Stimulated activated CD8-positive, alpha-beta memory T cell treated with anti-CD3 and anti-CD28 coated beads, Interleukin-7, amount 100 ng/mL, for 24 hours (primary cell): ENCODE measurements at places on chromosomes 1 and 21.

DNA sequence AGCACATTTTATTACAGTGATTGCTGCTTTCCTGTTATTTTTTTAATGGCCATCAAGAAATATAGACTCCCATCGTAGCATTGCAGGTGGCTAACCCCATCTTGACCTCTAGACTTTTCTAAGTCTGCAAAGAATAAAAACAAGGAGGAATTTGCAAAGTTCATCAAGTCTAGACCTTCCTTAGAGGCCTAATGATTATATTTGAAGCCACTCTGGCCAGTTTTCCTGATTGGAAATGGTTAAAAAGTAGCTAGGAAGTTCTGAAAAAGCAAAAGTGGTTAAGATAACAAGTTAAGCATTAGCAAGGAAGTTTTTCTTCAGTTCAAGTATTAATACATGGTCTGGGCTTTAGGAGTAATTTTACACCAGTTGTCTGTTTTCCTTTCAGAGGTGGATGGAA is 16.7 kb upstream of the KCNJ15 start:
- no peak for DNase-seq

GRCh38 chr1:244758708-244759107 is 76.8 kb upstream of the COX20 start:
- no peak for DNase-seq

- no peak for DNase-seq
These were observed 19.4 kb downstream of the PLEKHM2 start for GRCh38 chr1:15703562-15703961.

DNA sequence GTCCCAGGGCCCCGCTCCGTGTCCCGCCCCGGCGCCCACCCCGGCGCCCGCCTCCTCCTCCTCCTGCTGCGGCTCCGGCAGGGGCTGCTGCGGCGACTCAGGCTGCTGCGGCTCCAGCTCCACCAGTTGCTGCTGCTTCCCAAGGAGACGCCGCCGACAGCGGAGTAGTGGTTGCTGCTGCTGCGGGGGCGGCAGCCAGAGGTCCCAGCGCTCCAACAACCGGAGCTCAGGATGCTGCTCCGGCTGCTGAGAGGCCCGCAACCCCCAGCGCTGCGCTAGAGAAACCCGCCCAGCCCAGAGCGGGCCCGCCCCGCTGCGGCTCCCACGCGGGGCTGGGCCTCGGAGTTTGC is 1.1 kb downstream of the CRCT1 start:
- no peak for DNase-seq

GRCh38 chr21:41883582-41883981 is 4.4 kb upstream of the PRDM15 start:
- DNase-seq, result no peak

GRCh38 chr21:26405071-26405470 is 168.0 kb downstream of the CYYR1 start:
- no peak for DNase-seq

GRCh38 chr1:67898033-67898726 is 64.9 kb upstream of the GNG12 start:
- DNase-seq, result no peak

- no peak for DNase-seq
These were observed 93.5 kb upstream of the GNG4 start for GRCh38 chr1:235742914-235743599.

GRCh38 chr1:6198646-6199297 is 623 bp downstream of the RPL22 start:
- no peak for DNase-seq

GRCh38 chr1:32848354-32849063 is 22.2 kb downstream of the FNDC5 start:
- DNase-seq, result no peak

DNA sequence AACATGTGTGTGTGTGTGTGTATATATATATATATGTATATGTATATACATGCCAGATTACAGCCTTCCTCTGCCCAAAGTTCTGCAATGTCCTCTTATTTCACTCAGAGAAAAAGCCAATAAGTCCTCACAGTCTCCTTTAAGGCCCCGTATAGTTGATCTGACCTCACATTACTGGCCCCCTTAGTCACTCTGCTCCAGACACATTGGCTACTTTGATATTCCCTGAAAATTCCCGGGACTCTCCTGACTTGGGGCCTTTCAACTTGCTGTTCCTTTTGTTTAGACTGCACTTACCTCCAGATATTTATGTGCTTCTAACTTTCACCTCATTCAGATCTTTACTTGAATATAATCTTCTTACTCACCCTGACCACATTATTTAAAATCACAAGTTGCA is 4.2 kb upstream of the BSDC1 start:
- no peak for DNase-seq

- no peak for DNase-seq
These were observed 626.9 kb upstream of the ADGRL4 start for GRCh38 chr1:79633456-79633855.

- DNase-seq, result no peak
These were observed 363.9 kb upstream of the PROX1 start for GRCh38 chr1:213623862-213624261.

GRCh38 chr1:112971006-112971405 is 15.0 kb upstream of the SLC16A1 start:
- DNase-seq, result no peak

- no peak for DNase-seq
These were observed 8.2 kb upstream of the PIGK start for GRCh38 chr1:77227381-77227780.

DNA sequence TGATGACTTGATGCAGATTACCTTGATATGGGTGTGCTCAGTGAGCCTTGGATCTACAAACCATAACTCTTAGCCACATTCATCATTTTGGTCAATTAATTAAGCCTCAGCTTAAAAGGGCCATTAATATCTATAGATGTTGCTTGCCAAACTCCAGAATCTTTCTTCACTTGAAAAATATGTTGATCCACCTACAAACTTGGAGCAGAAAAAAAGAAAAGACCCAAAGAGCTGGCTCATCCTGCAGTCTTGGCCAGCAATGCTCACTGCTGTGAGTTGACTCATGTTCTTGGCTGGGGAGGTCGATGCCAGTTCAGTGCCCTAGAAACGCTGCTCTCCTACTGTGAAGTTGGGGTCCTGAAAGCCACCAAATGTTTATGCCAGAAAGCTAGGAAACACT is 75.4 kb downstream of the DPT start:
- no peak for DNase-seq

GRCh38 chr1:27300341-27301051 is 21.5 kb upstream of the TMEM222 start:
- DNase-seq, result peak; percentile 43

DNA sequence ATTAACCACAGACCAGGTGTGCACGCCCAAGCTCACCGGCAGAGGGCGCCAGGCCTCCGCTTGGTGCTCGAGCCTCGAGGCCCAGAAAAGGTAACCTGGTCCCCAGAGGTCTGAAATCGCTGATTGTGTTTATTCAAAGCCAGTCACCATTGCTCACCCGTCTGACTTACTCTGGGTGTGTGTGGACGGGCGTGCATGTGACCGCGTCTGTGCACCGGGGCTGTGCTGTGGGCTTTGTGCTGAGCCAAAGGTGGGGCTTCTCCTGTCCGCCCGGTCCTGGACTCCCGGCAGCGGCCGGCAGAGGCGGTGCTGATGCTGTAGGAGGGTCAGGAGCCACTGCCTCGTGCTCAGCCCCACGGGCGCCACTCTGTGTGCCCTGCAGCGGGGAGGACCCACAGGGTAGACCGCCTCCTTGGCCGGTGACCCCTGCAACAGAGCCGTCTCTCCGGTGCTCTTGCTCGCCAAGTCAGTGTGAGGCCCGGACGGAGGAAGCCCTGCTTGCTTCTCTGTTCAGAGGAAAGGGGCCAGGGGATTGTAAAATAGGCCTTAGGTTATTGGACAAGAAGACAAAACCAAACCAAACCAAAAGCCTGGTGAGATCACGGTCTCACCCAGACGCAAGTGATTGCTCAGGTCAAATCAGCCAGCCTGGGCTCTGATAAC is 32.0 kb upstream of the BTG2 start:
- peak; percentile 84 for DNase-seq

DNA sequence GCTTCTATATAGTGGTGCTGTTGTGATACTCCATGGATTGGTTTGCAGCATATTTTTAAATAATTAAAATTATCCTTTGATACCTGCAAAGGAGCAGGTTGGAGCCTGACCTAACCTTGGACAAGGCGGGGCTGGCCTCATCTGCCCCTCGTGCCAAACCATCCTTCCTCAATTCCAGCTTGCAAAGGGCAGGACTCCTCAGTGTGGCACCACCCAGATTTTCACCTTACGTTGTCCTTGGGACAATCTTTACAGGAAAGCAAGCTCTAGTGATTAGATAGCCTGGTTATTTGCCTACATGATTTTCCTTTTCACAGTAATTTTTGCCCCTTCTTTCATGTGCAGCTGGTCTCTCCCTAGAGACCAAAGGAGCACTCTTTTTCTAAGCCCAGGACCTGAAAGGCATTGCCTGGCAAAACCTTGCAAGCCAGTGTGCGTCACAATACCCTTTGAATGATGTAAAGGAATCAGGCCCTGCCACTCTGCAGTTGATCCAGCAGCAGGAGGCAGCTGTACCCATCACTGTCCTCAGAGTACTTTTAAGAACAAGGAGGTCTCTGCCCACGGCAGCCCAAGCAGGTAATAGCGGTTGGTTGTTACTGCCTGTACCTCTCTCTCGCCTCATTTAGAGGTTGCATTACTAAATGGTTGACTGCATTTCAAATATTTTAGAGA is 99.4 kb downstream of the ADSS2 start:
- no peak for DNase-seq

DNA sequence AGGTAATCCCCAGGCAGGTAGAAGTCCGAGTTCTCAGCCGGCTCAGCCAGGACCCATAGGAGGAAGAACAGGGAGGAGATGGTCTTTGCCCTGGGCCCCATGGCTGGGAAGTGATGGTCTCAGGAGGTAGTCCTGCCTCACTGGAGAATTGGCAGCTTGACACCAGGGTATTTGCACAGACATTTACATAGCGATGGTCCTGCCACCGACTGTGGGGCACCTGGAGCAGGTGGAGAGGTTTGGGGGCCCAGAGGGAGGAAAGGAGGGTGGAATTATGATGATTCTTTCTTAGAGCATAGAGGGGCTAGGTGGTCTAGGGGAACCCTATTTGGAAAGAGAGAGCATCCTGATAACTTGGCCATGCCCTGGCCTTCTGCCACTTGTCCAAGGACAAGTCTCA is at the start of gene TAS1R2:
TSS of gene TAS1R2 (minus strand) at position 101 of the 400 bp plus-strand sequence. CDS start at position 101, 0 bp downstream.
- DNase-seq, result no peak

- no peak for DNase-seq
These were observed 69.6 kb downstream of the SDCCAG8 start for GRCh38 chr1:243325305-243325890.

DNA sequence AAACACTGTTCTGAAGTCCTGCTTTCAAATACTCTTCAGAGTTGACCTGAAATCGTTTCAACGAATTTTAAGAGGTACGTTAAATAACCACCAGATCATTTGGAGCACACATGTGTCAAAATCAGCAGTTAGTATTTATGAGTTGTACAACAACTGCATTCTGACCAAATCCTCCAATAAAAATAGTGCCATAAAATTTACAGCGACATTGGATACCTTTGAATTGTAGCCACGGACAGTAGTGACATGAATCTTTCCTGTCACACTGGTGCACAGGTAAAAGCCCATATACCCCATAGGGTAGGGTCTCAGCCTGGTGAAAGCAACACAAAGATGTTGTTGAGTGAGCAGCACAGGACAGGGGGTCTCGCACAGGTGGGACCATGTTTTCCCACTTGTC is 121.5 kb downstream of the CLIC6 start:
- DNase-seq, result no peak

DNA sequence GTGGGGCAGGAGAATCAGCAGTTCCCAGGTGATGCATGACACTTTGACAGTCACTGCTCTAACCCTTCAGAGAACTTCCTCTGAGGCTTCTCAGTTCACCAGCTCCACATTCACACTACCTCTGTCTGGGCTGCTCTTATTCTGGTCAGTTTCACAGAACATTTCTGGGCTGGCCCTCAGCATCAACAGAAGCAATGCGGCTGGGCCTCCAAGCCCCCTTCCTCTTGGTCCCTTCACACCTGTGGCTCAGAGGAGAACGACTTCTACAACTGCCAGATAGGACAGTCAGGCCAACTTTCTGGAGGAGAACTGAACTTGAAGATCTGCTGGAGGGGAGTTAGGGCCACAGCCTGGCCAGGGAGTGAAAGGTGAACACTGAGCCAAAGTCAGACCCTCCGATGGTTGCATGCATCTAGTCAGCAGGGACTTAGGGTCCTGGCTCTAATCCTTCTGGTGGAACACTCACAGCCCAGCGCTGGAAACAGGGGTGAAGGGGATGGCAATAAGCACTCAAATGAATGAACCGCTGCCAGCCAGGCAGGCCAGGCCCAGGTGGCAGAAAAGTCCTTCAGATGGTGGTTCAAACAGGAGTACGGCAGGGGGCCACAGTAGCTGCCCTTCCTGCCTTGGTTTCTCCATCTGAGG is 274.1 kb downstream of the FOXD2 start:
- DNase-seq, result no peak

DNA sequence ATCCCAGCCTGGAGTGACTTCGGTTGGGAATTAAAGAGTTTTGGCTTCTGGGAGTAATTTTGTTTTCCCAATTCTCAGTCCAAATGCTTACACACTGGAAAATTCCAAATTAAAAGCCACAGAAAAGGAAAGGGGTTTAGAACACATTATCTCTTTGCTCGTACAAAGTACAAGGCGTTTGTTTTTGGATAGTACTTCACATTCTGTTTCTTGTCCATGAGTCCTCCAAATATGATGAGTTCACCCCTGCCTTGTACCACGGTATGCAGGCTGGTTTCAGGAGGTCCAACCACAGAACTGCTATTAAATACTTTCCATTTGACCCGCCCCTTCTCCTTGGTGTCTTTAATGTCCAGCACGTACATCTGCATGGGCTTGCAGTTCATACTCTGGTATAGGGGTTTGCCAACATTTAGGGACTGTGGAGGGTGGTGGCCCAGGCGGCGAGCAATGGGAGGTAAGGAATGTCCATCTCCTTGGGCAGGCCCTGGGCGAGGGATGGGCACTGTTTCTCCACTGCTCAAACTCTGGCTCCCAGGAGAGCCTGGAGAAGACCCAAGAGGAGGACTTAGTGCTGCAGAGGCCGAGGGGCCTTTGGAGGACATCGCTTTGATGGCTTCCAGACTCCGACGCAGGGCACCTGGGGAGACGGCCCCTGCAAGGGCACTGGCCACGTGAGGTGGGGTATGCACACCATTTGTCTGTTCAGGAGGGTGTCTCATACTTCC is 13.7 kb upstream of the CPLANE2 start:
- DNase-seq, result no peak

- DNase-seq, result no peak
These were observed 158.1 kb downstream of the RUNX1 start for GRCh38 chr21:34890724-34891612.
